Femur (tissue), 1 donor: ENCODE measurements at places on chromosomes 2 and 18.

DNA sequence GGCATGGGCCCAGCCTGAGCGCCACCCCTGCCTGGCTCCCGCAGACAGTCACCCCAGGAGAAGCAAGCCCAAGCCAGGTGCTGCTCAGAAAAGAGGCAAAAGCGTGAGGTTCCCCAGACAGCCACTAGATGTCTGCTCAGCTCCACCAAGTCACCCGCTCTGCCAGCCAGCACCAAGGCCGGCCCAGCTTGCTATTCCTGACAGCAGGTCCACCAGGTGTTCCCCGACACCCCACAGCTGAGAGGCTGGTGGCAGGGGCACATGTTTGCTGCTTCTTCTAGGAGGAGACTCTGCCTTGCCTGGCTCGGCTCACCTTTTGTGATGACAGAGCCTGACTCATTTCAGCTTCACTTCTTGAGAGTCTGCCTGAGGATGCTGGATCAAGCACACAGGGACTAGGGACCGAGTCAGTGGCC lies 206.7 kb downstream of the MGAT5 start:
- peak; percentile 69 for DNase-seq

- DNase-seq, result no peak
Observed at GRCh38 chr2:96923201-96923600, 53.3 kb upstream of the SEMA4C start.

DNA sequence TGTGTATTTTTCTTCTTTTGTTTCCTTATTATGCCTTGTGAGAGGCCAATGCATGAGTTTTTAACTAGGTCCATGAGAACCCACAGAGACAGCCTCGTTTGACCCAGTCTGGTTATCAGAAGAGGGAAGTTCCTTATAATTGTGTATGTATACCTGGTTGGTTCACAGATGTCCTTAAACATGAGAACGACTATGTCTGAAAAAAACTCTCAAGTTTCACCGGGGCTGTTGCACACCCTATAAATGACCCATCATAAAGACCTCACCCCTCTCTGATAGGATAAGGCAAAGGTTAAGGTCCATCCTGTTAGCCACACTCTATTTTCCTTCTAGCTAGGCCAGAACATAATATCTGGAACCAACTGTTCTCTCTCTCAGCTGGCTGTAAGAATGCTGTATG lies 42.7 kb upstream of the MSH2 start:
- DNase-seq, result no peak

DNA sequence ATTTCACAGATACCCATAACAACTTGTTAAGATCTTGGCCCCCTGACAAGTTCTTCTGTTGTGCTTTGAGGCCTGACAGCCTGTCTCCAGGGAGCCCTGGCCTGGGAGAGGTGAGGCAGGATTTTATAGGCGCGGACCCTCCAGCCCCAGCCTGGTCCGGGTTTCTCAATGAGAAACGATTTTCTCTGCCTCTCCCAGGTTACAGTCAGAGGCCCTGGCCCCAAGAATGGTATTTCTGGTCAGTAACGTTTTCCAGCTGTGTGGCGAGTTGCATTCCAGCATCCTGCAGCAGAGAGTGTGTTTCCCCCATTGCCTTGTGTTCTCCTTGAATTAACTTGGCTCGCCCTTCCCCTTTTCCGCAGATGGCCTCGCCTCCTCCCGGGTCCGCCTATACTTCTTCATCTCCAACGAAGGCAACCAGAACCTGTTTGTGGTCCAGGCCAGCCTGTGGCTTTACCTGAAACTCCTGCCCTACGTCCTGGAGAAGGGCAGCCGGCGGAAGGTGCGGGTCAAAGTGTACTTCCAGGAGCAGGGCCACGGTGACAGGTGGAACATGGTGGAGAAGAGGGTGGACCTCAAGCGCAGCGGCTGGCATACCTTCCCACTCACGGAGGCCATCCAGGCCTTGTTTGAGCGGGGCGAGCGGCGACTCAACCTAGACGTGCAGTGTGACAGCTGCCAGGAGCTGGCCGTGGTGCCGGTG lies 3.0 kb downstream of the INHBB start:
- DNase-seq, result no peak

- DNase-seq, result peak; percentile 61
Observed at GRCh38 chr2:187994464-187995331, 297.0 kb upstream of the GULP1 start.

DNA sequence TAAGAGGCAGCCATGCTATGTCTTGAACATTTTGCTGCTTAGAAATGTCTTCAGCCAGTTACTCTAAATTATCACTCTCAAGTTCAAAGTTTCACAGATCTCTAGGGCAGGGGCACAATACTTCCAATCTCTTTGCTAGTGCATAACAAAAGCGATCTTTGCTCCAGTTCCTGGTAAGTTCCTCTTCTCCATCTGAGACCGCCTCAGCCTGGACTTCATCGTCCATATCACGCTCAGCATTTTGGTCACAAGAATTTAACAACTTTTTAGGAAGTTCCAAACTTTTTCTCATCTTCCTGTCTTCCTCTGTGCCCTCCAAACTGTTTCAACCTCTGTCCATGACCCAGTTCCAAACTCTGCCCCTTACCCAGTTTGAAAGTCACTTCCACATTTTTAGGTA lies 8.8 kb upstream of the SLC35F5 start:
- no peak for DNase-seq

DNA sequence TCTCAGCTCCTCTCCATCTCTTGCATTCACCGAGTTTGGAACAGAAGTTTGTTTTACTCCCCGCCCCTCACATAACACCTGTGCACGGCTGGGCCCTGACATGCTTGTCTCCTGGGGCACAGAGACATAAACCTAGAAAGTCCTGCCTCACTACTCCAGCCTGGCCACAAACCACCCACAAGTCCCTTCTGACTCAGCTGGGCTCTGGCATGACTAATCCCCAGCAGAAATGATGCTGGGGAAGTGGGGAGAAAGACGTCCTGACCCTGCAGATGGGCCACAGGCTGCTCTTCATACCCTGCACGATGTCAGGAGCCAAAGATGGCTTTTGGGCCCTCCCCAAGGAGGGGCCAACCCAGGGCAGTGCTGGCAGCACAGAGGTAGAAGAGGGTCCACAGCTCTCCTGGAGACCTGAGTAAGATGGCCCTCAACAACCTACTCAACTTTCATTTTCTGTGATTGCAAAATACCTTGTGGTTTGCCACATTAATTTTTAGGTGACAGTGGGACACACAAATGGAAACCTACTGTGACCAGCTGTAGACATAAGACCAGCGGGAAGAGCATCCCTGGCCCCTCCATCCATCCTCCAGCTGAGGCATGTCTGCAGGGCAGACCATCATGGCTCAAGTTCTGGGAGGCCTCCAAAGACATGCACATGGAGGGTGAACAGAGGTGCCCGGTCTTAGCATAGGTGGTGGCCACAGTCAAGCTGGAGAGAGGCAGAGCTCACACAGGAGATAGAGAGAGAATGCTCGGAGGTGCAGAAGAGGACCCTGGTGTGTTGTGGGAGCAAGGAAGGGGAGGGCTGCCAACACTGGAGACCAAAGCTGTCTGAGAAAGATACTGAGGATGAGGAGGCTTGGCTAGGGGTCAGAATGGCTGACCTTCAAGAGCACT lies 40.0 kb downstream of the DNMT3A start:
- no peak for DNase-seq

- DNase-seq, result peak; percentile 26
Observed at GRCh38 chr2:226124548-226125011, 675.0 kb downstream of the IRS1 start.

- no peak for DNase-seq
Observed at GRCh38 chr2:169819106-169819505, 5.6 kb downstream of the METTL5 start.

DNA sequence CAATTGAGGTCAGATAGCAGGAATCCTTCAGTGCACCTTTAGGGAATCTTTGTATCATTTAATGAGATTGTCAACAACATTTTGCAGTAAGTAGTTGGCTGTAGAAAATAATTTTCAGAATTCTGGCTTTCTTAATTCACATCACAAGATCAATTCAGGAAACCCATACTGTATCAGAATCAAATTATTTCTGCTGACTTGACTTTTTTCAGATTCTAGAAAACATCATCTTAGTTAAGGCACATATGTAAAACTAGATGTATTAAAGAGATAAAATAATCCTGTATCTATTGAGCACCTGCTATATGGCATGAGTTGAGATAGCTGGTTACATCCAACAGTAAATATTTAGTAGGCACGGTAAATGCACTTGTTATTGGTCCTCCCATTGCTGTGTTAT lies 791.4 kb downstream of the TDRD15 start:
- no peak for DNase-seq

GRCh38 chr2:27628767-27629709 lies at the start of the genes CCDC121 and GPN1:
CCDC121 (minus strand) TSS chr2:27629012; CDS start chr2:27627799, 1,213 bp downstream.
GPN1 (plus strand) TSS chr2:27629050; CDS start chr2:27629059, 9 bp downstream.
- peak; percentile 92 for DNase-seq

DNA sequence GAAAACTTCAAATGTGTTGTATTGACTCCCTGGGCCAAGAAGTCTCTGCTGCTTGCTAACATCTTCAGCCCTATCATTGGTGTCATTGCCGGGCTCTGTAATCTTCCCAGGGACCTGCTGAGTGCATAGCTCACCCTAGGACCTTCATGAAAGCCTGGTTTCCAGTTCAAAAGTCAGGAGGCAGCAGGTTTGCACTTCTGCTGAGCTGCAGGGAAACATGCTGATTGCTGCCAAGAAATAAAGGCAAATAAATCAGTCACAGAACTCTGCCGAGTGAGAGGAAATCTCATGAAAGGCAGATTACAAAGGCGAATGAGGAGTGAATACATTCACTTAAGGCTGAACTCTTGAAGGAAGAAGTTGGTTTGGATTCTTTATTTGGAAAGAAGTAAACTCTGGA lies 1947.6 kb upstream of the CELF4 start:
- DNase-seq, result no peak

DNA sequence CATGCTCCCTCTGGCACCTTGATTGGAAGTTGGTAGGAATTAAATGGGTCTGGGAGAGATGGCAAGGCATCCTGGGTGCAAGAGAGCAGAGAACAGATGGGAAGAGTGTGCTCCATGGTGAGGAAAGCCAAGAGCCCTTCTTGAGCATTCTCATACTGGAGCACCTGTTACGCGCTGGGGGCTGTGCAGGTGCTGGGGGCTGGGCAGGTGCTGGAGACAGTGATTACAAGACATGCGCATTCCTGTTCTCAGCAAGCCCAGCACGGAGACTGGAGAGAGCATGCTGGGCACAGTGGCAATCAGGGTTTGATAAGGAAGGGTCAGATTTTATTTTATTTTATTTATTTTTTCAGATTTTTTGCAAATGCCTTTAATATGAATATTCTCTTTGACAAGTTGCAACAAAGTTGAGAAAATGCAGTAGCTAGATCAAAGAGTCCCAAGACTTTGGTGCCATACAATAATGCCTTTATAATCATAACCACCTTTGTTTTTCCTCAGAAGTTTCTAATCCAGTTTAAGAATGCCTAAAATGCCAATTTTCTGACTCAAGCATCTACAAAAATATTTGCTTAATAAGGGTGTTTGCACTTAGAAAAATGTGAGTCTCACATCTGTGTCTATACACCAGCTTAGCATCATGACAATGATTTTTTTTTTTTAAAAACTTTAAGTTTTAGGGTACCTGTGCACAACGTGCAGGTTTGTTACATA lies 193.3 kb downstream of the RNF152 start:
- DNase-seq, result no peak

- DNase-seq, result no peak
Observed at GRCh38 chr2:221455214-221455613, 116.9 kb downstream of the EPHA4 start.

GRCh38 chr2:159606287-159606686 lies 10.1 kb downstream of the BAZ2B start:
- no peak for DNase-seq

DNA sequence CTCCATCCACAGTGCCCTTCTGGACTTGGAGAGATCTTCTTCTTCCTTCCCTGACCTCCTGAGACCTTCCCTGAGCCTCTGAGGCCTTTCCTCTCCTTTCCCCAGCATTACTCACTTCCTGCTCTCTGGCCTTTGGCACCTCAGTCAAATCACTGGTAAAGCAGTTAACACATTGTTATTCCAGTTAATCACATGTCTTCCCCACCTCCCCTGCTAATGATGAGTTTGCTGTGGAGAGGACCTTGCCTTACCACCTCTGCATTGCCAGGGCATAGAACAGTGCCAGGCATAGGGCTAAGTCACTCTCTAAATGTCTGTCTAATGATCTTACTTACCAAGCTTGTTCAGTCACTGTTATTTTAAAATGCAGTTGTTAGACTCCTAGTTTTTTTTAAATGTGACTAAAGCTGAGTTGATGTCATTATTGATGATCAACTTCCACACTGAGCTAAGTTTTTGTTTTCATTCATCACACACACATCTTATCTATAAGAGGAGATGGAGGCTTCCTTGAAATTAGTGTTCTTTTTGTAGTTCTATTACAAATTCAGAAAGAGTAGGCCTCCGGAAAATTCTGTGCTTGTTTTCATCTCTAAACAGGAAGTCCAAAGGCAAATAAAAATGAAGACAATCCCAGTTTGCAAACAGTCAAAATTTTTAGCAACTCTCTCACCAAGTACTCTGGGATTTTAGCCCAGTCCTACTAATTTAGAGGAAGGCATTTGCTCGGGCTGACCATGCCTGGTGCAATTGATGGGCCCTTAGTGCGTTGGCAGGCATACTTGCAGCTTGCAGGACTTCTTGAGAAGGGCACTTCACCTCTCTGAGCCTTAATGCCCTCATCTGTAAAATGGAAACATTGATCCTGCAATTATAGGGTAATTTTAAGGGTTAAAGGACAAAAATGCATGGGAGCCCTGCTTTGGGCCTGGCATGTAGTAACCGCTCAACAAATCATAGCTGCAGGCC lies 113.7 kb upstream of the SPRED2 start:
- no peak for DNase-seq

- DNase-seq, result peak; percentile 71
Observed at GRCh38 chr2:127197475-127198385, 22.4 kb downstream of the CYP27C1 start.

DNA sequence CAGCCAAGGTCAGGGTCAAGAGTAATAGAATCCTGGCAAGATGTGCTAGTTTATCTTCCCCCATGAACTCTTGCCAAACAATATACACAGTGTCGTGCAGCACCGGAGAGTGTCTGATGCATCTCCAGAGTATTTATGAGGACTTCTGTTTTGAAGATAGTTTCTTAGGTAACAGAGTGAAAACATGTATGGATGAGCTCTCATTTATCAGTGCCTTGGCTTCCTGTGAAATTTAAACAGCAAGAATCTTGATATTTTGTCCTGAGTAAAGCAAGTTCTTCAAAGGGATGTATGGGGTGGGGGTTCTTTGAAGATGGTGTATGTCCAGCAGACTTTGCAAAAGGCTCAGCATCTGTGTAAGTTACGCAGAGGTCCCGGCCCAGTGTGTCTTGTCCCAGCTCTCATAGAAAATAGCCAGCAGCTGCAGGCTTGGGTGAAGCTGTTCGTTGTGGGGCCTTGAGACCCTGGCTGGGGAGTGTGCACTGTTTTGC lies 361.0 kb upstream of the NT5C1B start:
- peak; percentile 52 for DNase-seq

- no peak for DNase-seq
Observed at GRCh38 chr18:74040459-74041332, 106.9 kb downstream of the FBXO15 start.

GRCh38 chr2:191646163-191646902 lies 31.6 kb upstream of the NABP1 start:
- no peak for DNase-seq

DNA sequence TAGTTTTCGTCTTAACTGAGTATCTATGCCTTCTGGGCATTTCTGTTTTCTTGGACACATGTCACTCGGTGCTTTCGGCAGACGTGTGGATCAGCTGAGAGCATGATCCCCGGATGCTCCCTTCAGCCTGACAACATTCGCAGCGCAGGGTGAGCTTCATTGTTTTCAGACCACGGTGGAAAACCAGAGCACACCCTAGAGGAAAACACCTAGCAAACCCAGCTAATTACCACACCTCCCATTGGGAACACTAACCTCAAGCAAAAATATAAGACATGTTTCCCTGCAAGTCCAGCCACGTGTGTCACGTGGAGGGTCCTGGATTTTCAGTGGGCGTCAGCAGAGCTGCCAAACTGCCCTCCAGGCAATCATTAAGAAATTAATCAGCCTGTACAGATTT lies 31.0 kb downstream of the ANKRD29 start:
- no peak for DNase-seq

GRCh38 chr2:179412112-179412511 lies 147.5 kb upstream of the SESTD1 start:
- no peak for DNase-seq
